ENCODE measurements at places on chromosomes 3 and 15. TPM values are rescaled to one million over a fixed set of nuclear protein-coding genes. Genes with fewer than 3 reads are reported as not detected.
A peak's percentile ranks its signal among the peaks of the same experiment; 100 is the strongest.

DNA sequence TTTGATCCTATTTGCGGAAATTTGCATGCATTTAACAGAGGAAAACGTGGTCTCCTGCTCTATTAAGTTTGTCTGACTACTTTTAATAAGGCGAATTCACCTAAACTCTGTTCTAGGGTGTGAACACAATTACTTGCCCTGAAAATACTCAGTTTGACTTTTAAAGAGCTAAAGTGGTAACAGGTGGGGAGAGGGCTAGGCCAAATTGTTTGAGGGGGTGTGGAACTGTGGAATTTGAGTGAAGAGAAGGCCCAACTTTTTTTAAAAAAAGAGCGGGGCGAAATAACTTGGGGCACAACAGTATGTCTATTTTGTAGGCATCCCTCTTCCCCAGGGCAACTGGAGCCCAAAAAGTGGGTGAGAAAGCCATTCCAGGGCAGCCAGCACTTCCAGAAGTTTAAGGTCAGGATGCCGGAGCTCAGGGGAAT is 580 bp upstream of the FXR1 start:
- DNase-seq = no peak

DNA sequence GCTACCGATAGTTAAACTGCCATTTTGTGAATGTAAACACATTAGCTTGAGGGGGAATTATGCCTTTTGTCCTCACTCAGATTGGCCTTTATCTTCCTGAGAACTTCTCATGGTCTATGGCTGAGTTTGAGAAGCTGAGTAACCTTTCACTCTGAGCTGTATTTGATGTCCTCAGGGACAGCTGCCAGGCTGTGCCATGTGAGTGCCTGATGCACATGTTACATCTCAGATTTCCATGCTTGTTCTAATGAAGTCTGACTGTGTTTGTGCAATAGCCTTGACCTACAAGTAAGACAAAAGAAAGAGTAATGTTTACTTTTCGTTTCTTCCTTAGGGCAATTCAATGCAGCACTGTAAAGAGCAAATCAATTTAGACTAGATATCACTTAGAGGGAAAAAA is 44.1 kb upstream of the ARL6 start:
- no peak for DNase-seq

DNA sequence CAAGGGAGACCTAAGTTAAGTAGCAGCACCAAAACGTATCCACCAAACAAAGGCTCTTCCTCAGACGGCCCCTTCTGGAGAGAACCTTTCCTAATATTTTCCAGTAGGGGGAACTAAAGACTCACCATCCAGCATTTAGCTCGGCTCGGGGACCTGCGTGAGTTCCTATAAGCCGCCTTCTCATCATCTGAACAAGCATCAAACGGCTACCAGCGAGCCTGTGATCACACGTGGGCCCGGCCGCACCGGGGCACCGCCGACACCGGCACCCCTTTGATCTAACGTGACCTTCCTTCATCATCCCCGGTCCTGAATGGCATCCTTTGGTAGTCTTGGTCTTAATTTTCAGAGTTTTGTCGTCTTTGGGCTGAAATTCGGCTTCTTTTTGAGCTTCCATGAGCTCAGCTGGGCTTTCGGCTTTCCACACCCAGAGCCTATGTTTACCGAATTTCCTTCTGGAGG is 1.4 kb upstream of the ROBO2 start:
- DNase-seq = no peak

- peak; percentile 79 for DNase-seq
These were observed 1.6 kb upstream of the TEX264 start for GRCh38 chr3:51669241-51670052.

Gene PATL2
- total RNA-seq = 60.5 TPM
